ENCODE measurements at places on chromosomes 12 and 14.

GRCh38 chr12:54341378-54342300, 16.7 kb downstream of the COPZ1 start:
- no peak overlapping the region for H3K27ac ChIP-seq
- H3K4me3 ChIP-seq: no peak overlapping the region
- H3K27me3 ChIP-seq: no peaks in the 10 kb centered on the region
- peaks cover 47% of the 10 kb centered on the region for H3K36me3 ChIP-seq
- no peak for DNase-seq

DNA sequence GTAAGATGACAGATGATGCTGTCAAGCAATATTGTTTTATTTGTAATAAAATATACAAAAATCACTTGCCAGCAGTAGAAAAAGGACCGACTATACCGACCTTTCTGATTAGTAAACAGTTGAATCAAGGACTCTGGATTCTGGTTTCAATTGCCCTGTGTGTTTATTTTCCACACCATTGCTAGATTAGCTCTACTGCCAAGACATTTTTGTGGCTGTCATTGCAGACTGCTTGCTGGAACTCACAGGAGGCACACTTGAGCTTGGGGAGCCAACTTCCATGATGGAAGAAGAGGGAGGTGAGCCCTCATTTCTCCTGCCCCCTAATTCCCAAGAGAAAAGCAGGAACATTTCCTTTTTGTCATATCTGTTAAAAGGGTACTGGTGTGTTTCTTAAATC, 51.3 kb downstream of the MAPKAPK5 start:
- no peaks in the 10 kb centered on the region for H3K27me3 ChIP-seq
- no peak overlapping the region for H3K27ac ChIP-seq
- H3K4me3 ChIP-seq: no peak overlapping the region
- H3K4me1 ChIP-seq: no peaks in the 10 kb centered on the region
- peaks cover 31% of the 10 kb centered on the region for H3K36me3 ChIP-seq

DNA sequence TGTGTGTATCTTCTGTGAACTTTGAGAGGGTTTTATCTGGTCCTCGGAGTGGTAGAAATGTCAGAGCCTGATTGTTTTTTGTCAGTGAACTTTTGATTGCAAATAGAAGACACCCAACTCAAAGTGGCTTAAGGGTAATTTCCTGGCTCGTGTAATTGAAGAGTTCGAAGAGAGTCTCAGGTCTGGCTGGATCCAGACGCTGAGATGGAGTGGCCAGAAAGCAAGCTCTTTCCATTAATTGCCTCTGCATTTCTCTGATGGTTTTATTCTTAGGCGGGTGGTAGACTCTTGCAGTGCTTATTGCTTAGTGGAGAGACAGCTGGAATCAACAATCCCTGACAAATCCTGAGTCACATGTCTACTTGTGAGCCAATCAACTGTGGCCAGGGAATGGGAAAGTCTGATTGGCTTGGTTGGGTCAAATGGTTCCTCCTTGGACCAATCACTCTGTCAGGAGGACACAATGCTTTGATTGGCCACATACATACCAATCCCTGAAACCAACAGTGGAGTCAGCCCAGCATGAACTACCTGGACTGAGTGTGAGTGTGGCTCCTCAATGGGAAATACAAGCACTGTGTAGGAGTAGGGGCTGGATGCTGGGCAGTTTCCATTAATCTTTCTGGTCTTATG, 330.5 kb downstream of the AACS start:
- no peaks in the 10 kb centered on the region for H3K36me3 ChIP-seq
- H3K4me1 ChIP-seq: no peaks in the 10 kb centered on the region
- no peak overlapping the region for H3K4me3 ChIP-seq
- no peaks in the 10 kb centered on the region for H3K27me3 ChIP-seq

DNA sequence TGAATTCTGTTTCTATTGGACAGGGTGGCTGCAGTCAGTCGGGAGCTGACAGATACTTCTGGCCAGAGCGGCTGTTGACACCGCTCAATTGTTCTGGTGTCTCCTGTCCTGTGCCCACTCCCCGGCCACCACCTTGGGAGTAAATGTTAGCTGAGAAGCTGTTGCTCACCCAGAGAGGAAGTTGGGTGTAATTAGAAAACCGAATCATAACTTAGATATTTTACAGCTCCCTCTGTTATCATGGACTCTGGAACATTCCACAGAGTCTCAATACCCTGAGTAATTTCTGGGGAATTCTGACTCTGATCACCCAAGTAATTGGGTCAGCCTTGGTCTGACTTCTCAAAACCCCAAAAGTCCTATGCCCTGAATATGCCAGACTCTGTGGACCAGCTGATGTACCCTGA, 58.3 kb upstream of the RFLNA start:
- no peaks in the 10 kb centered on the region for H3K27me3 ChIP-seq
- no peaks in the 10 kb centered on the region for H3K36me3 ChIP-seq
- no peak for DNase-seq
- H3K4me1 ChIP-seq: no peaks in the 10 kb centered on the region
- H3K27ac ChIP-seq: no peak overlapping the region

- no peaks in the 10 kb centered on the region for H3K36me3 ChIP-seq
- no peaks in the 10 kb centered on the region for H3K27me3 ChIP-seq
- peak; percentile 50 for DNase-seq
- H3K4me1 ChIP-seq: peaks cover 8% of the 10 kb centered on the region
- H3K4me3 ChIP-seq: no peak overlapping the region
- no peak overlapping the region for H3K27ac ChIP-seq
These were observed 4.4 kb upstream of the C1RL start for GRCh38 chr12:7113389-7113871.

DNA sequence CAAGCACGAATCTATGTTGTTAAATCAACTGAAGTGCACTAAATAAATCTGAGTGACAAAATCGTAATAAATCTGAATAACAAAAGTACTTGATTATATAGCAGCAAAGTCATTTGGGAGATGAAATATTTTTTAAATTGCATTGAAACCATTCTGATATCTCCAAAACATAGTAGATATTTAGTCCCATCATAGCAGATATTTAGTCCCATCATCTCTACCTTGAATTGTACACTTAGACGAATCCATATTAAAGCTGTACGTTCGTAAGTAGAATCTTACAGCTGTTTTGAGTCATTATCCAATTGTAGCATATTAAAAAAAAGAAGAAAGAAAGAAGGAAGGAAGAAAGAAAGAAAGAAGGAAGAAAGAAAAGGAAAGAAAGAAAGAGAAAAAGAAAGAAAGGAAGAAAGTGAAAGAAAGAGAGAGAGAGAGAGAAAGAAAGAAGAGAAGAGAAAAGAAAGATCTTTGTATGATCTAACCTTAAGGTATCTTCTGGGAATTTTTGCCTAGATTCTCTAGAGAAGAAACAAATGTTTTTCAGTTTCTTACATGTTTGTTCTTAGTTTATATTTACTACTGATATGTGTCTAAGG, 2.6 kb downstream of the DCN start:
- no peak overlapping the region for H3K27ac ChIP-seq
- H3K36me3 ChIP-seq: no peaks in the 10 kb centered on the region
- DNase-seq: no peak
- no peak overlapping the region for H3K4me3 ChIP-seq

GRCh38 chr14:24235804-24236688, 3.3 kb downstream of the GMPR2 start:
- H3K27me3 ChIP-seq: no peaks in the 10 kb centered on the region
- H3K4me1 ChIP-seq: peaks cover 61% of the 10 kb centered on the region
- H3K4me3 ChIP-seq: no peak overlapping the region
- H3K27ac ChIP-seq: peak overlapping the region; percentile 18
- H3K36me3 ChIP-seq: peaks cover 66% of the 10 kb centered on the region

DNA sequence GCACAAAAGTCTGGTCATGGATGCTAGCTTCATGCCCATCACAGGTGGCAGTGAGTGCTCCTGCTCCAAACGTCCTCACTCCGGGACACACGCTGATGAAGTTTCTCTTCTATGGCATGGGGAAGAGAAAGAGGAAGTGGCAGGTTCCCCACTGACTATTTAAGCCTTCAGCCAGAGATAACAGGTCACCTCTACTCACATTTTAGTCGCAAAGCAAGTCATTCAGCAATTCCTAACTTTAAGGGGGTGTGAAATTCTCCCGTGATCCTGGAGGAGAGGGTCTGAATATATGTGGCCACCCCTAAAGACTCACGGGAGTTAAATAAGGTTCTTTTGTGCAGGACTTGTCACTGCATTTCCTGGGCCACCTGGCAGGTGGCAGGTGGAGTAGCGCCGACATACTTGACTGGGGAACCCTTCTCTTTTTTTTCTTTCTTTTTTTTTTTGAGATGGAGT, 18.8 kb upstream of the RCOR1 start:
- H3K4me1 ChIP-seq: peaks cover 2% of the 10 kb centered on the region
- no peaks in the 10 kb centered on the region for H3K36me3 ChIP-seq
- DNase-seq: no peak
- H3K27me3 ChIP-seq: no peaks in the 10 kb centered on the region

GRCh38 chr12:69623970-69624369, 13.3 kb upstream of the LRRC10 start:
- no peaks in the 10 kb centered on the region for H3K36me3 ChIP-seq
- no peak for DNase-seq
- no peak overlapping the region for H3K27ac ChIP-seq
- H3K27me3 ChIP-seq: no peaks in the 10 kb centered on the region
- H3K4me3 ChIP-seq: no peak overlapping the region
- no peaks in the 10 kb centered on the region for H3K4me1 ChIP-seq
